Activated naive CD8-positive, alpha-beta T cell treated with anti-CD3 and anti-CD28 coated beads, Interleukin-2, amount 50 U/mL, for 24 hours (primary cell): ENCODE measurements at places on chromosomes 7 and 10.

DNA sequence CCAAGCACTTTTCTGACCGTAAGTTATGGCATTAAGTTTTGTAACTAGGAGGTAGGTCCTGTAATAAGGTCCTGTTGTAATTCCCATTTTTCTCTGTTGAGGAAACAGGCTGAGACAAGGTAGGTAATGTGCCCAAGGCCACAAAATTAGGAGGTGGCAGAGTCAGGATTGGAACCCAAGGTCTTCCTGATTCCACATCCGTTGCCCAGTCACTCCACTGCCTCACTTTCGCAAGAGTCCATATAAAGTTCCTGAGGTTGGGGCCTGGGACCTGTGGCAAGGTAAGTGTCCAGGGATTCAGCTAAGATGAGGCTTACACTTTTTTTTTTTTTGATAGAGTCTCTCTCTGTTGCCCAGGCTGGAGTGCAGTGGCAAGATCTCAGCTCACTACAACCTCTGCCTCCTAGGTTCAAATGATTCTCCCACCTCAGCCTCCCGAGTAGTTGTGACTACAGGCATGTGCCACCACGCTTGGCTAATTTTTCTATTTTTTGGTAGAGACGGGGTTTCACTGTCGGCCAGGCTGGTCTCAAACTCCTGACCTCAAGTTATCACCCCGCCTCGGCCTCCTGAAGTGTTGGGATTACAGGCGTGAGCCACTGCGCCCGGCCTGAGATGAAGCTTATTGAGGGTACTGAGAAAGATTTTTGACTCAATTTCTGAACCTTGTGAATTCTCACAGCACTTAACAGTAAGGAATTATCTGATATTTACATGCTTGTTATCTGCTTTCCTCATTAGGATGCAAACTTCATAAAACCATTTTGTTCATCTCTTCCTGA lies 20.3 kb upstream of the GNA12 start:
- no peak for DNase-seq
- no peaks in the 10 kb centered on the region for H3K36me3 ChIP-seq
- H3K4me1 ChIP-seq: peaks cover 34% of the 10 kb centered on the region
- H3K27ac ChIP-seq: peak overlapping the region; percentile 95
- no peaks in the 10 kb centered on the region for H3K27me3 ChIP-seq

DNA sequence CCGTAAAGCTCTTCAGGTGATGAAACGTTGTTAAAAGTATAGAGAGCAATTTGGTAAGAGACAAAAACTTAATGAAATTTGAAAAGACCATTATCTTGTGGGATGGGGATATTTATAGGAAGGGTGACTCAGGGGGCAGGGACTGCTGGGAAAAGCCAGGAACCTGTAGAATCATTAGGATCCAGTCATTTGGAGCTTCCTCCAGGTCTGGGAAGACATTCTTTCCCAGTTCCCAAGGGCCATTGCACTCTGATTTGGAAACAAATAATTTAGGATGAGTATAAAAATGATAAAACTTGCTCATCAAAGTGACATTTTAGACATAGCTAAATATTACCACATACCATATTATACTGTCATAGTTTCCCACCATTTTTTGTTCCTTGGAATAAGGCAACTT lies 143.9 kb downstream of the PFKFB3 start:
- no peaks in the 10 kb centered on the region for H3K27me3 ChIP-seq
- H3K4me1 ChIP-seq: peaks cover 54% of the 10 kb centered on the region
- DNase-seq: no peak
- peak overlapping the region; percentile 92 for H3K27ac ChIP-seq
- H3K36me3 ChIP-seq: peaks cover 7% of the 10 kb centered on the region
- peak overlapping the region; percentile 72 for H3K4me3 ChIP-seq

GRCh38 chr10:132109341-132110110 lies 43.8 kb downstream of the JAKMIP3 start:
- H3K4me3 ChIP-seq: no peak overlapping the region
- H3K36me3 ChIP-seq: no peaks in the 10 kb centered on the region
- DNase-seq: no peak
- no peaks in the 10 kb centered on the region for H3K4me1 ChIP-seq
- H3K27ac ChIP-seq: no peak overlapping the region

- H3K4me3 ChIP-seq: no peak overlapping the region
- H3K27me3 ChIP-seq: peaks cover 20% of the 10 kb centered on the region
- no peak for DNase-seq
- no peaks in the 10 kb centered on the region for H3K4me1 ChIP-seq
- H3K27ac ChIP-seq: no peak overlapping the region
- no peaks in the 10 kb centered on the region for H3K36me3 ChIP-seq
Measured at GRCh38 chr7:45677311-45677900, 103.2 kb downstream of the ADCY1 start.

GRCh38 chr10:101235766-101236165 lies 6.5 kb upstream of the LBX1 start:
- peaks cover 88% of the 10 kb centered on the region for H3K27me3 ChIP-seq
- no peaks in the 10 kb centered on the region for H3K36me3 ChIP-seq
- DNase-seq: no peak
- H3K4me1 ChIP-seq: peaks cover 12% of the 10 kb centered on the region
- H3K27ac ChIP-seq: no peak overlapping the region

DNA sequence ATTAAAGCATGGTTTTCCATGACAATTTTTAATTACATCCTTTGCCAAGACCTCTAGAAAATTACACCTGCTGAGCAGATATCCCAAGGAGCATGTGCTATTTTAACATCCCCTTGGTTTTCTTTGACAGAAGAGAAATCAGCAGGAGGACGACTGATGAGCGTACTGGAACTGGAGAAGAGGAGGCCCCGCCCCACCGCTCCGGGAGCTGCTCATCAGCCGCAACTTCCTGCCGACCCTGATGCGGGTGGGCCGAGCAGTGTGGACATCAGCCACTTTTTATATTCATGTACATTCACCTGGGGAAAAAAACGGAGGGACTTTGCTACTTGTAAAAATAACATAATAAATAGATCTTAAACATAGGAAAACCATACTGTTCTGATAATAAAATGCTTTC lies 54.2 kb downstream of the CDC123 start:
- H3K27ac ChIP-seq: no peak overlapping the region
- no peak overlapping the region for H3K4me3 ChIP-seq
- H3K4me1 ChIP-seq: peaks cover 2% of the 10 kb centered on the region
- peaks cover 33% of the 10 kb centered on the region for H3K36me3 ChIP-seq

DNA sequence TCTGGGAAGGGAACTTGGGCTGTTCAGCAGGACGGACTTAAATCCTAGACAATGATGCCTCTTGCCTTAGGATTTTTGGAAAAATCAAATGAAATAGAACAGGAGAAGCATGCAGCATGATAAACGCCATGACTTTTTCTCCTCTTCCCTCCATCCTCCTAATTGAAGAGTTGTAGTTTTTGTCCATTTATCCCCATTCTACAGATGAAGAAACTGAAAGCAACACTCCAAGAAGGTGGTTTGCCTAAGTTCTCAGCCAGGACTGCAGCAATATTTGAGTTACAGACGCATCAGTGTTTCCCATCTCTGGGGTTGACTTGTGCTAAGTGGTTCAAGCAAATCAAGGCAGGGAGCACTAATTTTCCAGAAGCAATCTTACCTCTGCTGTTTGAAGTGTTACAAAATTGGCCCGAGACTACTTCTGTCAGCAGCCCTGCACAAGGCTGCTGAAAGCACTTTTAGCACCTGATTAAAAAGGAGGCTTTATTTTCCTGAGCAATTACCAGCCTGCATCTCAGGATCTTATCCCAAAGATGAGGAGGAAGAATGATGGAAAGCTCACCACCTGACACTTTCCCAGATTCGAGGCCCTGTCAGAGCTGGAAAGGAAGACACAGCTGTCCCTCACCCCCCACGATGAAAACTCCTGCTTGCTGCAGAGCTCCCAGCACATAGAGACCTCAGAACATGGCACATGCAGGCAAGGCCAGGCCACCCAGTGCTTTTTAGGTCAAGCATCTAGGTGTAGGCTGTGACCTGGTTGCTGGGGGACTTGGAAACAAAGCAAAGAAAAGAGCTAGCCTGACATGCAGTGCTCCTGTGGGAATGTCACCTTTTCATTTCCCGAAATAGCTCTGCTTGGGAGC lies 19.7 kb upstream of the C10orf71 start:
- no peaks in the 10 kb centered on the region for H3K36me3 ChIP-seq
- H3K4me3 ChIP-seq: no peak overlapping the region
- H3K27me3 ChIP-seq: peaks cover 3% of the 10 kb centered on the region

DNA sequence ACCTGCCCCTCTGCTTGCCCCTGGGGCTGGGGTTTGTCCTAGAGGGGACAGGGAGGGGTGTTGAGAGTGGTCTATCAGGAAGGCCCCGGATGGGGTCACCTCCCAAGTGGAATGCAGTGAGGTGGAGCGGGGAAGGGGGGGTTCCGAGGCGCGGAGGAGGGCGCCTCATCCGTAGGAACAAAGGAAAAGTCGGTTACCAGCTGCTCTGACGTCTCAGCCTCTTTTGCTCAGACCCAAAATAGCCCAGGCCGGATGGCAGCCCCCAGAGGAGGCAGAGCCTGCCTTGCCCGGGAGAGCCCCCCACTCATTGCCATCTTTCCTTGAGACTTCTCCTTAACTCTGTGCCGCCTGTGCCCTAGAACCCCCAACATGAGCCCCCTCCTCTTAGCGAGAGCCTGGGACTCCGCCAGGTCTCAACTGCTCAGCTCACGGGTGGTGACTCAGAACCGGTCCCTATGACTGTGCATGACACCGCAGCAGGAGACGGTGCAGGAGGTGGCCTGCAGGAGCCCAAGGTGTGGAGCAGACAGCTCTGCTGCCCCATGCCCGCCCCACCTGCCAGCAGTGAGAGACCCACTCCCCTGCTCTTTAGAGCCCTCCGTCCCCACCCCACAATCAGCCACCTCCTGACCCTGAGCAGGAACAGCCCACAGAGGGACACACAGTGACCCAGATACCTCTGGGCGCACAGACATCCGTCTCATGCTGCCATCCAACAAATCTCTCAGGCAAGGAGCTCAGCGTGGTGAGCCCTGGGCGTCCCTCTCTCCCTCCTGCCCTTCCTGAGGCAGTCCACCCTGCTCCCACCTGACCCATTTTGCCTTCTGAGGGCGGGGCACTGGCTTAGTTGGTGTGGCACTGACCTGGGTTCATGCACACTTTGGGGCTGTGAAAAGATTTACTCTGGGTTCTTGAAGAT lies 13.1 kb downstream of the STX1A start:
- DNase-seq: peak; percentile 34
- H3K27me3 ChIP-seq: no peaks in the 10 kb centered on the region
- peaks cover 14% of the 10 kb centered on the region for H3K4me1 ChIP-seq
- no peak overlapping the region for H3K4me3 ChIP-seq
- H3K27ac ChIP-seq: no peak overlapping the region
- H3K36me3 ChIP-seq: peaks cover 2% of the 10 kb centered on the region

DNA sequence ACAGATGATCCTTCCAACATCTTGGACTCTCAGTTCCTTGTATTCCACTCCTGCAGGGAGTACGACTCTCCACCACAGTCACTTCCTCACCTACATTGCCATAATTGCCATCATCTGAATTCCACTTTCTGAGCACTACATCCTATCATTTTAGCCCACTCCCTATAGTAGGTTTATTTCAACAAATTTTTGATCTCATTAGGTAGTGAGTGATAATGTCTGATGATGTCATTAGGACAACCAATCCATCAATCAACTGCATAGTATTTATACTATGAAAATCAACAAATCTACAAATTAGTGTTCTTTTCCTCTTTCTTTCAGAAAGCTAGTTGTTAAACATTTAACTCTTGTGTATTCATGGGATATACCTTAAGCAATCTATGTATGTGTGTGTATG lies 13.7 kb upstream of the TRA2A start:
- no peak overlapping the region for H3K4me3 ChIP-seq
- no peaks in the 10 kb centered on the region for H3K27me3 ChIP-seq
- peaks cover 11% of the 10 kb centered on the region for H3K4me1 ChIP-seq
- DNase-seq: no peak
- no peaks in the 10 kb centered on the region for H3K36me3 ChIP-seq
- no peak overlapping the region for H3K27ac ChIP-seq

- no peak for DNase-seq
- H3K27ac ChIP-seq: no peak overlapping the region
- H3K36me3 ChIP-seq: no peaks in the 10 kb centered on the region
Measured at GRCh38 chr10:24425151-24425550, 216.2 kb downstream of the KIAA1217 start.

GRCh38 chr7:12722636-12723605 lies 35.5 kb downstream of the ARL4A start:
- no peak for DNase-seq
- no peak overlapping the region for H3K27ac ChIP-seq
- no peaks in the 10 kb centered on the region for H3K27me3 ChIP-seq
- no peaks in the 10 kb centered on the region for H3K36me3 ChIP-seq

DNA sequence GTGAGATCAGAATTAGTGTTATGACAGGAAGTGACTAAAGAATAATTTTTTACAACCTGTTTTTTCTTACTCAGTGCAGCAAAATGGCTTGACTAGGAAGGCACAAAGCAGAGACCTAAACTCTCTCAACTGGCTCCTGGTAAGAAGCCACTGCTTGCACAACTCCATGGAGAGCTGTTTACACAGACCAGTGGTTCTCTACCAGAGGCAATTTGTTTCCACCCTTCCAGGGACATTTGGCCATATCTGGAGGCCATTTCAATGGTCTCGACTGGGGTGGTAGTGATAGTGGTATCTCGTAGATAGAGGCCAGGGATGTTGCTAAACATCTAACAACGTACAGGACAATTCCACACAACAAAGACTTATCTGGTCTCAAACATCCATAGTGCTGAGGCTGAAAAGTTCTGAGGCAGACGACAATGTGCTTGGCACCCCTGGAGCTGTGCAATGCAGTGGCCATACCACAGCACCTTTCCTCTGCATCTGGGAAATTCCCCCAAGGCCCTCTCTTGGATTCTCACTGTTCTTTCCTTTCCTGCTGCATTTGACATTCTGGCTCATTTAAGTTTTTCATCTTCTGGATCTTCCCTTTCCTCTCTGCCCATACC lies 105.4 kb upstream of the LAMB4 start:
- no peak overlapping the region for H3K27ac ChIP-seq
- no peak for DNase-seq

GRCh38 chr7:70776627-70777101 lies 355.3 kb upstream of the GALNT17 start:
- H3K36me3 ChIP-seq: peaks cover 2% of the 10 kb centered on the region
- no peaks in the 10 kb centered on the region for H3K27me3 ChIP-seq
- H3K27ac ChIP-seq: no peak overlapping the region
- H3K4me1 ChIP-seq: peaks cover 4% of the 10 kb centered on the region
- no peak overlapping the region for H3K4me3 ChIP-seq

GRCh38 chr7:85407391-85407790 lies 220.5 kb upstream of the SEMA3D start:
- H3K4me1 ChIP-seq: no peaks in the 10 kb centered on the region
- H3K4me3 ChIP-seq: no peak overlapping the region
- no peaks in the 10 kb centered on the region for H3K36me3 ChIP-seq
- H3K27ac ChIP-seq: no peak overlapping the region
- DNase-seq: no peak
- no peaks in the 10 kb centered on the region for H3K27me3 ChIP-seq

- H3K36me3 ChIP-seq: no peaks in the 10 kb centered on the region
- no peaks in the 10 kb centered on the region for H3K4me1 ChIP-seq
- no peak overlapping the region for H3K4me3 ChIP-seq
- no peak for DNase-seq
- H3K27me3 ChIP-seq: no peaks in the 10 kb centered on the region
Measured at GRCh38 chr7:81924494-81924893, 154.6 kb upstream of the HGF start.

- no peak overlapping the region for H3K4me3 ChIP-seq
- no peaks in the 10 kb centered on the region for H3K4me1 ChIP-seq
- H3K27me3 ChIP-seq: no peaks in the 10 kb centered on the region
- peaks cover 4% of the 10 kb centered on the region for H3K36me3 ChIP-seq
Measured at GRCh38 chr7:102101111-102101551, 185.5 kb upstream of the SH2B2 start.
